ENCODE measurements at places on chromosomes 2 and 18. TPM values are rescaled to one million over a fixed set of nuclear protein-coding genes. Genes with fewer than 3 reads are reported as not detected.
A peak's percentile ranks its signal among the peaks of the same experiment; 100 is the strongest.

GRCh38 chr2:29880084-29880483 is 41.3 kb downstream of the ALK start:
- no peak for DNase-seq

- no peak for DNase-seq
These were observed 119.1 kb downstream of the UXS1 start for GRCh38 chr2:106075048-106075447.

DNA sequence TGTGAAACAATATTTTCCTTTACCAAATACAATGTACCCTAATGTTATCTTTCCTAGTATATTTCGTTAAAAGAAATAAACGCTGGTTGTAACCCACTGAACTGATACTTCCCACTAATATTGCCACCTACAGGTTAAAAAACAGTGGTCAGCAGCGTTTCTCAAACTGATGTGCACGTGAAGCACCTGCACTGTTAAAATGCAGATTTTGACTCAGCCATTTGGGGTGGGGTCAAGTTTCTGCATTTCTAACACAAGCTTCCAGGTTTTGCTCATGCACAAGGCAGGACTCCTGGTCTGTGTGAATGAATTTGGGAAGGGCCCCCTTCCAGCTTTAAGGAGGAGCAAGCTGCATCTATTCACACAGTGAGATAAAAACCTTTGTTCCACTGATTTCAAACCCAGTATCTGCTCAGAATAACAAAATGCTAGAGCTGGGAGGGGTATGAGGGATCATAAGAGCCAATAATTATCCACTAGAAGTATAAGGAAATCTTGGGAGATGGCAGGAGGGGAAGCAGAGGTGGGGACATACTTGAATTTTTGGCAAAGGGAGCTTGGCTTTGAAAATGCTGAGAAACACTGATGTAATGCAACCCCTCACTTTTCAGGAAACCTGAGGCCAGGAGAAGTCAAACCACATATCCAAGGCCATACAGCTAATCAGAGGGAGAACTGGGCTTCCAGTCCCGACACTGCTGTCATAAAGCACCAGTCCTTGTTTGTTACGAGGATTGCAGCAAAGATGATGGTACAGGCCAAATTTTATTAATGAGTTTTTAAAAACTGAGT is 116.2 kb downstream of the RBMS1 start:
- no peak for DNase-seq

DNA sequence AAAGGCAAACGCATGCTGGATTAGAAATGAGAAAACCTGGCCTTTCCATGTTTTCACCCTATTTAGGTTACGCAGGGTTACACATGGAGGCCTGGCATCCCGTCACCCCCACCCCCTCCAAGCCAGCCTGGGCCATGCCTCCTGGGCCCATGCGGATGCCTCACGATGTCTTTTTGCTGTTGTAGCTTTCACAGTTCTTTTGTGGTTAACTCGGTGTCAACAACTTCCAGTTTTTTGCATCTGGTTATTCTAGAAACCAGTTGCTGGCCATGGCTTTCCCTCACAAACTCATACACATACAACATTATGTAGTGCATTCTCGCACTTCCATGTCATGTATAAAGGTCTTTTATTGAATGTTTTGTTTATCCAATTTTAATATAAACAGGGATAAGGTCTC is 204.9 kb upstream of the PXDN start:
- no peak for DNase-seq

DNA sequence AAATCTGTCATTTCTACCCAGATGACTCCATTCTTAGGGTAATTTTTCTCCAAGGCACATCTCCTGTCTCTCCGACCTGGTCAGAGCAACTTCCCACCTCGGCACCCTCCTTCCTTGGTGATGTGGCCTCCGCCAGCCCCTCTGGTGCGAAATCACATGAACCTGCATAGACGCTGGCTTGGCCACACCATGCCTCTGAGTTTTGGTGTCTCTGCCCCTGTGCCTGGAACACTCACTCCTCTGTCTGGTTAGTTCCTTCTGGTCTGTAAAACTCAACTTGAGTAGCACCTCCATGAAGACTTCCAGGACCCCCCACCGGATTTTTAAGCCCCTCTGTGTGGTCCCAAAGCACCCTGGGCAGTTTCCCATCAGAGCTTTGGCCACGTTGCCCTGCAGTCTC is 83.2 kb upstream of the OTOS start:
- no peak for DNase-seq

DNA sequence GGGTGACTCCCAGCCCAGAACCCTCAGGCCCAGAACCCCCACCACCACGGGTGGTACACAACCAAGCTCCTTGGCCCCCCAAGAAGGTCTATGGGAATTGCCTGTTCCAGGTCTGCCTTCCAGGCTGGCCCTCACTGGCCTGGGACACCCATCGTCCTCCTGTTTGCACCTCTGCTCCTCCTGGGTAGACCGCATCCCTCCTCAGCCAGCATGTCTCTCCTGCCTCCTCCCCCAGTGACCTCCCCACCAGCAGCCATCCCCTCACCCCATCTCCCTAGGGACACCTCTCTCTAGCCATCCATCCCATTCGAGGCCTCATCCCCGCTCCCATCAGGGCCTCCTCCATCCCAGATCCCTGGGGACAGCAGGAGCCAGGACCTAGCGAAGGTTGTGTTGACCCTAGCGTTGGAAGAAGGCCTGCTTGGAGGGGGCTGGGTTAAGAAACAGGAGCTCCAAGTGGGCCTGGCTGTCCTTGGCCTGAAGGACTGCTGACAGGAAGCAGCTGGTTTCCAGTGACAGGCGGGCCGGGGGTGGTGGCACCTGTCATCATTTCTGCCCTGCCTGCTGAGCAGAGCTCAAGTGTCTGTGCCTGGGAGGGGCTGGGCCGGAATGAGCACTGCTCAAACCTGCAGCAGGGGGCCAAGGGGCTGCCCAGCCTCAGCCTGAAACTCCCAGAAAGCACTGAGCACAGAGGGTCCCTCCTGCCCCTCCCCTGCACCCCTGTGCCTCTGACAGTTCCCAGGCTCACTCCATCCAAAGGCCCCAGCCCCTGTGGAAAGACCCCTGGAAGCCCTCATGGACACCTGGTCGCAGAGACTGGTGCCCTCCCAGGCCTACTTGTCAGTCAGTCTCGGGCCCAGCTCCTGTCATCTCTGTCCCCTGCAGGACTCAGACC is 96.0 kb upstream of the OTOS start:
- DNase-seq, result peak; percentile 31

- DNase-seq, result peak; percentile 34
These were observed 532.1 kb downstream of the SOX11 start for GRCh38 chr2:6224267-6224666.

DNA sequence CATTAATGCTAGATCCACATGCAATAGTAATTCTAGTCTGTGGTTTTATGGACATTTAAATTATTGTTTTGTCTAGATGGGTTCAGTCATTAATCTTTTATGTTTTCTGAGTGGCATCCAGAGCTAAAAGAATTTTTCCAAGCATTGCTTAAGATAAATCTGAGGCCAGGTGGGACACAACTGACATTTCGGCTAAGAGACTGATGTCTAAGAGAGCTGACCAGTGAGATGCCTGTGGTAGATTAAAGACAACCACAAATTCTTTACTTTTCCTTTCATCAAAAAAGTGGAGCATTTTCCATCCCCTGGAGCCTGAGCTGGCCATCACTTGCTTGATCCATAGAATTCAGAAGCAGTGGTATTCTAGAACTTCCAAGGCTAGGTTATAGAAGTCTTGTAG is 182.2 kb downstream of the NRP2 start:
- DNase-seq, result no peak

GRCh38 chr2:39938035-39938835 is 159.2 kb upstream of the THUMPD2 start:
- DNase-seq, result no peak

DNA sequence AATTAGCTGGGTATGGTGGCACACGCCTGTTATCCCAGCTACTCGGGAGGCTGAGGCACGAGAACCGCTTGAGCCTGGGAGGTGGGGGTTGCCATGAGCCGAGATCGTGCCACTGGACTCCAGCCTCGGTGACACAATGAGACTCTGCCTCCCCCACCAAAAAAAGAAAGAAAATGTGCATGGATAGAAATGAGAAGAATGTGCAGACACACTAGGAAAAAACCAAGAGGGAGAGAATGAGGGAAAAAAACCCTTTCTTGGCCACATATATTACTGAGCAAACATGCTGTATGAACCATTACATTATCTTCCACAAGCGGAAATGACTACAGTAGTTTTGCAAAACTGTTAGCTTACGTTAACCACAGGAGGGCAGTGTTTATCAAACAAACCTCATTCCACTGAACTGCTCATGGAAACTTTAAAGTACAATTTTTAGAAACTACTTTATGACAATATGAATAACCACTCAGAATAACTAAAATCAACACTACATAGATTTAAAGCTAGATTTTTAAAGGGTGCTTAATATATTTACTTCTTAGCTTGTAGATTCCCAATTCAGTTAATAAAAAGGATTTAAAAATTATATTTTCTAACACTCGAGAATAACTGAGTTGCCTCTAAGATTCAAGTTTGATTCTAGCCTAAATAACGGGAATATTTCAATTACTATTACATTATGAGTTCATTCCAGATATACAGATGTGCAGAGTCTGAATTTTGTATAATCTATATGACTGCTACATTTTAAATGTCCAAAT is 26.4 kb downstream of the ASXL2 start:
- no peak for DNase-seq

- no peak for DNase-seq
These were observed 278.0 kb downstream of the METTL4 start for GRCh38 chr18:2293109-2293839.

- DNase-seq, result no peak
These were observed 160.1 kb downstream of the GFPT1 start for GRCh38 chr2:69226903-69227302.

GRCh38 chr18:79975985-79976680 is 11.7 kb downstream of the HSBP1L1 start:
- no peak for DNase-seq

GRCh38 chr18:25137197-25137472 is 214.8 kb downstream of the ZNF521 start:
- no peak for DNase-seq

- no peak for DNase-seq
These were observed 8.2 kb upstream of the KIAA2012 start for GRCh38 chr2:202064881-202065230.

DNA sequence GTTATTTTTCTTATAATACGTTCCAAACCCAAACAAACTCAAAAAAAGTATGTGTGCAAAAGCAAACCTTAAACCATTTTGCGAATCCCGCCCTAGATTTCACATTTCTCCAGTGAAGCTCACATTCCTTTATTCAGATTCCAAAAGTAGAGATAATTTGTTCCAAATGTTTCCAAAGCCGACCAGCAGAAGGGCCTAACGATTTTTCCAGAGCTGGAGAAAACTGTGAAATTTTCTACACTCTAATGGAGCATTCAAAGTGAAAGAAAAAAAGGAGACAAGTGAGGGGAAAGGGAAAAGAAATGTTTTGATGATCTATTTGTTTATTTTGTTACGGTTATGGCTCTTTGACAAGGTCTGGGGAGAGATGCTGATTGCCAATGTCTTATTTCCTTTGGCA is 286.5 kb upstream of the SLC14A2 start:
- no peak for DNase-seq

Gene KLHL29
- total RNA-seq, result 2.2 TPM

Gene MROH2A
- 20.4 TPM for total RNA-seq

Gene TXNDC2
- not detected for total RNA-seq

Gene DPP4
- total RNA-seq, result 12.7 TPM

Gene BUB1
- total RNA-seq, result 2.0 TPM

Gene BCL2
- total RNA-seq, result 120 TPM

Gene LMAN2L
- 27.7 TPM for total RNA-seq
